ENCODE measurements at places on chromosomes 11 and 22.

GRCh38 chr11:33553486-33553885, 147.1 kb downstream of the C11orf91 start:
- no peak for DNase-seq

DNA sequence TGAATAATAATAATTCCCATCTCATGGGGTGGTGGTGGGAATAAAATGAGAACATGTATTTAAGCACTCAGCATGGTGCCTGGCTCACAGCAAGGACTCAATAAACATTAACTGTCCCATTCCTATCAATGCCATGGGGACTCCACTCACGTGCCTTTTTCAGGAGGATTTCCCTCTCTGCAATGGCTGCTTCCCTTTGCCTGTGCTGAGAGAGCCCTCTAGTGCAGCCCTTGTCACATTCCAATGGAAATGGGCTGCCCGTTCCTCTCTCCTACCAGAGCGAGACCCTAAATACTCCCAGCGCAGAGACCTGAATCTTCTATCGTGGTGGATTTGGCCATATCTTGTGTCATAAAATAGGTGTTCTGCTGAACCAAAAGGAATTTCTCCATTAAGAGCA, 621.5 kb upstream of the B3GAT1 start:
- no peak for DNase-seq

DNA sequence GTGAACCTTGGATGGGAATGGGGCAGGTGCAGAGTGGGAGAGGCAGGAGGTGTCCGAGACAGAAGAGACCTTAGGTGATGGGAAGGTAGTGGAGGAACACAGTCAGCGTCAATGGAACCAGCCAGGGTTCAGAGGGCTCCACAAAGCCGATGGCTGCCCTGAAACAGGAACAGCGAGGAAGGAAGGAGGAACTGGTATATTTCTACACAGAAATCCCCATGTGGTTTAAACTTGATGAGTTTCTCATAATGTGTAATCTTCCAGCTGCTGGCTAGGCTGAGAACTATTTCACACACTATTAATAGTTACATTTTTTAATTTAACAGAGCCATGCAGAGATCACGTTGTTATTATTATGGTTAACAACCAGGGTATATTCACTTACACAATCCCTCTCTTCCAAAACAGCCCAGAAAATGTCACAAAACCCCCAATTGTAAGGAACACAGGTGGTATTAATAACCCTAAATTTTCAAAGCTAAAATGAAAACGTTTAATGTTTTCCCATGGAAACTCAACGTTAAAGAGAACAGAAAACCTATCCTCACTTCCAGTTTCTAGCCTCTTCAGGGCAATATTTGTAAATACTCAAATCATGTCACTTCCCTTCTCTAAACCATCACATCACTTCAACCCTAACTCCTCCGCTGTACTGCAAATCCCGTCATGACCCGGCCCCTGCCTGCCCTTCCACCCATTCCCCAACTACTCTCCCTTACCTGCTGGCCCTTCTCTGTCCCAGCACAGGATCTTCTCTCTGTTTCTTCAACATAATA, 74.5 kb upstream of the ARFGAP3 start:
- no peak for DNase-seq

- DNase-seq: no peak
These were observed 125.0 kb downstream of the KCNQ1OT1 start for GRCh38 chr11:2574553-2575535.

GRCh38 chr22:23392420-23393121, 187.5 kb downstream of the IGLL1 start:
- DNase-seq: no peak

DNA sequence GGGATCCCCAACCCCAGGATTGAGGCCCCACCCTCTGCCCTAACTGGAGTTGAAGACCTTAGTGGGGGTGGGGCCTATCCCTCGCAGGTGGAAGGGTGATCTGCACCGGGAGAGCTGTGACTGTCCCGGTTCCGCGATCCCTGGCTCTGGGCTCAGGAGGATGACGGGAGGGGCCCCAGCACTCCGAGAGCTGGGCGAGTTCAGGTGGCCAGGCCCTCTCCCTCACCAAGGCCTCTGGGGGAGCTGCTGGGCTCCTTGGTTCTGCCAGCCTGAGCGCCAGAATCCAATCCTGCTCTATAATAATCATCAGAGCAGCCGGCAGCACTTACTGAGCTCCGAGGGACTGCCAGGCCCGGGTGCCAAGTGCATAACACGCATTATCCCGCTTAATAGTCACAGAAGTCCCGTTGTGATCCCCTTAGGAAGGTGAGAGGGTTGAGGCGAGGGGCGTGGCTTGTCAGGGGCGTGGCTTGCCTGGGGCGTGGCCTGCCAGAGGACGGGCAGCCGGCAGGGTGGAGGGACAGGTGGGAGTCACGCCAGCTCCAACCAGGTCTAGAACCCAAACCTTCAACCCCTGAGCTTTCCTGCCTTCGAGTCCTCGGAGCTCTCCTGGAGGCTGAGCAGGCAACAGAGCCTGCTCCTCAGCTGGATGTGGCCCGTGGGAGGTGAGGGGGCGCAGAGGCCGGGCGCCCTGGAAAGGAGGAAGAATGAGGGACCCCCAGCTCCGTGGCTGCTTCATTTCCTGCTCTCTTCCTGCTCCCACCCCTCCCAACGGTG, 7.3 kb upstream of the SYT7 start:
- DNase-seq: peak; percentile 37

DNA sequence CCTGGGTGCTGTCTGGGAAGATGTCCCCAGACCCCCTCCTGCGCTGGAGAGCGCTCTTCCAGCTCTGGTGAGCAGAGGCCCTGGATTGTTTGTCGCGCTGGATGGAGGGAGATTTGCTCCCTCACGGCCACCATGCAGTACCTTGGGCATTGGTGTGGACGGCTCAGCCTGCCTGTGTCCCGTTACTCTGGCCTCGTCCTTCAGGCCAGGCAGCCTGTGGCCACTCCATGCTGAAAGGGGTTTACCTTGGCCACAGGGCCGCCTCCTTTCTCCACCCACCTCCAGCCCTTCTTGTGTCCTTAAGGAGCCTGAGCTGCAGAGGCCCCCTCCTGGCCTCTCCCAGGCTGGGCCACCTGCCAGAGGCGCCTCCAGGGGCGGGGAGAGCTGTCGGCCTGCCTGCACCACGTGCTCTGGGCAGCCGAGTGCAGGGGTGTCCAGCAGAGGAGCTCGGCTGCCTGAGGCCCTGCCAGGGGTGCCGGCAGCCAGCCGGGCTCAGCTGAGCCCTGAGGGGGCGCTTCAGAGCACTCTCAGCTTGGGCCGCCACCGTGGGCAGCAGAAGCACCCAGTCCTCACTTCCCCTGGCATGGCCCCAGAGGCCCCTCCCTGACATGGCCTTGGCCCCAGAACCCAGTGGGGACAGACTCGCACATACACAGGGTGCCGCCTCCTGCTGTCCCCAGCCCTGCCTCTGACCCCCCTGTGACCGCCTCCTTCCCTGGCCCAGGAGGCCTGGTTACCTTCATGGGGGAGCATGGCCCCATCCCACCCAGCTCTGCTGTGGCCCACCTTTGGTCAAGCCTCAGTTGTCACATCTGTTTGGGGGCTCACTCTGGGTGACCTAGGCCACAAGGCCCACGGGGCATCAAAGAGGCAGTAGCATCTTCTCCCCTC, 3.4 kb downstream of the CCND1 start:
- DNase-seq: no peak

- no peak for DNase-seq
These were observed 16.8 kb downstream of the PPIL2 start for GRCh38 chr22:21682385-21683175.

GRCh38 chr22:17871726-17872458, 97.6 kb upstream of the BID start:
- no peak for DNase-seq

DNA sequence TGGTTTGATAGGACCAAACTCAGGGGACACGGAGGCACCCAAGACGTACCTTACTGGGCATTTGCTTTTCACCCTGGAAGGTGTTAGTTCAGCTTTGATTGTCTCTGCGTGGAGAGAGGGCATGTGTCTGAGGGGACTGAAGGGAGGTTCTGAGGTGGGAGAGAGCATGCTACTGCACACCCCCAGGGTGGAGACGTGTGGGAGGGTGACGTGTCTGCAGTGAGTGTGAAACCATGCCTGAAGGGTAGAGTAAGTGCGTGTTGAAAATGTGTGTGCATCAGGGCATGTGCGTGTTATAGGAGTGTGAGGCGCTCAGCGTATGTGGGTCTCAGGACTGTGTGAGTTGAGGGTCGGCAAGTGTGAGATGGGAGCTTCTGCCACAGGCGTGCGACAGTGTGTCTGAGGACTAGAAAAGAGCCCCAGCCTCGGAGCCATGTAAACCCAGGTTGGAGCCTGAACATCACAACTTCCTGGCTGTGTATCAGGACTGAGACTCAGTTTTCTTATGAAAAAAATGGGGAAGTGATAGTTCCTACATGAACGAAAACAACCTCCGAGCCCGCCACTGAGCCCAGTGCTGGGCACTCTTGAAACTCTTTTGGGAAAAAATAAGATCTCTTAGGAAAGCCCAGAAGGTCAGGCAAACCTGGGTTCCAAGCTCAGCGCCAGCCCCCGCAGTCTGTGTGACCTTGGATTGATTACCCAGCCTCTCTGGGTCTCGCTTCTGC, 11.8 kb upstream of the KCNJ11 start:
- no peak for DNase-seq

GRCh38 chr11:10866893-10867331, 9.1 kb upstream of the ZBED5 start:
- DNase-seq: no peak

- DNase-seq: no peak
These were observed 79.1 kb downstream of the MSANTD4 start for GRCh38 chr11:105942921-105943320.

DNA sequence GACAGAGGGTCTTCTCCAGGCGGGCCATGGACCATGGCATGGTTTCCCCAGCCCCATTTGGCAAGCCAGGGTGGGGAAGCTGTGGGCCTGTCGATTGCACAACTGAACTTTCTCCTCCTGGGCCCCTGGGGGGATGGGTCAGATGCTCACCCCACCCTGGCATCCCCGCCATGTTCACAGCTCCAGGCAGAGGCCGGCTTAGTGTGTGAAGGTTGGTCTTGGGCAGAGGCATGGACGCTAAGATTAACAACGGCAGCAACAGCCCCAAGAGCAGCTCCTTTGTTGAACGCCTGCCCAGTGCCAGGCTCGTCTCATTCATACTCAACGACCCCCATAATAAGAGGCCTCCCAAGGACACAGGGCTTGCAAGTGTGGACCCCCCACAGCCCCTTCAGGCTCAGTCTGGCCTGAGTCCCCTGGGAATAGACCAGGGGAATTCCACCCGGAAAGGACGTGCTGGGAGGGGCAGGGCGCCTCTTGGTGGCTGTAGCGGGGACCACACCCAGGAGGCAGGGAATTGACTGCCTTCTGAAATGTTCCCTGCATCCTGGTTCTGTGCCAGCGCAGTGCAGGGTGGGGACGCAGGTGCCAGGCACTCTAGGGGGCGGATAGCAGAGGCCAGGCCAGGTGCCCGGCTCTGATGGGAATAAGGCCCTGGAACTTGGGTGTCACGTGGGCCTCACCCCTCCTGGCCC, 8.3 kb downstream of the TSPO start:
- no peak for DNase-seq

DNA sequence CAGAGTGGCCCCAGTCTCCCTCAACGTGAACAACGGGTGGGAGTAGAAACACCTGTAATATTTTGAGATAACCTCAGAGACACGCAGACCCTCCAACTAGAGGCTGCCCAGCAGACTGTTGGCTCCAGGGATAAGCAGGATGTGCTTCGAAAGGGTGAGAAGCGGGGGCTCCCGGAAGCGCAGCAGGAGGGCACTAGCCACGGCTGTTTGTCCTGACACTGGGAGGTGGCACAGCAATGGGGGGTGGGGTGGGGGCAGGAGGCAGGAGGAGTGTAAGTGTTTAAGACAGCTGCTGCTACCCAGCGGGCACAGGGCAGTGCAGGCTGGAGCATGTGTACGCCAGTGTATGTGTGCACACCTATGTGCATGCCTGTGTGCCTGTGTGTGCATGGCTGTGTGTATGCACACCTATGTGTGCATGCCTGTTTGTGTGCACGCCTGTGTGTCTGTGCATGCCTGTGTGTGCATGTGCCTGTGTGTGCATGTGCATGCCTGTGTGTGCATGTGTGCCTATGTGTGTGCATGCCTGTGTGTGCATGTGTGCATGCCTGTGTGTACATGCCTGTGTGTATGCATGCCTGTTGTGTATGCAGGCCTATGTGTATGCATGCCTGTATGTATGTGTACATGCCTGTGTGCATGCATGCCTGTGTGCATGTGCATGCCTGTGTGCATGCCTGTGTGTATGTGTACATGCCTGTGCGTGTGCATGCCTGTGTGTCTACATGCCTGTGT, 154.7 kb downstream of the SHANK2 start:
- DNase-seq: no peak

DNA sequence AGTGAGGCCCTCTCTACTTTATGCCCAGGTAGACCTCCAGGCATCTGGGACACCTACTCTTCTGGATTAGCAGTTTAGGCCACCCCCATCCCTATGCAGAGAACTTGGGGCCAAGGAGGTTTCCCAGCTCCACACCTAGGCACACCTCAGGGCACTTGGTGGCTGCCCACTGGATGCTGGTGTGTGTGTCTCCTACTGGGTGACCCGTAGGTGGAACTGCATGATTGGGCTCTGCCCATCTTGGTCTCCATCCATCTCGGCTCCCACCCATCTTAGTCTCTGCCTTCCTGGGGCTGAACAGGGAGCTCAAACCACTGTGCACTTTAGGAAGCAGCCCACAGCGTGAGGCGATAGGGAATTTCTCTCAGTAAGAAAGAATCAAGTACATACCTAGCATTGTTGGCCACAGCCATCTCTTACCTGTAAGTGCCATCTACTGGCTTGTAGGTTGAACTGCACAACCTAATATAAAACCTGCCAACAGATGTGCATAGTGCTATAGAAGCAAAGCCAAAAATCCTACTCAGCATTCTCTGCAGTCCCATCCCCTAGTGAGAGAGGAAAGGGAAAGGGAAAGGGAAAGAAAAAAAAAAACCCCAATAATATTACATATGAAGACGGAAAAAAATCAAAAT, 61.6 kb upstream of the PTPN5 start:
- DNase-seq: no peak

- DNase-seq: no peak
These were observed 1.9 kb downstream of the CSNK2A3 start for GRCh38 chr11:11351042-11351586.

DNA sequence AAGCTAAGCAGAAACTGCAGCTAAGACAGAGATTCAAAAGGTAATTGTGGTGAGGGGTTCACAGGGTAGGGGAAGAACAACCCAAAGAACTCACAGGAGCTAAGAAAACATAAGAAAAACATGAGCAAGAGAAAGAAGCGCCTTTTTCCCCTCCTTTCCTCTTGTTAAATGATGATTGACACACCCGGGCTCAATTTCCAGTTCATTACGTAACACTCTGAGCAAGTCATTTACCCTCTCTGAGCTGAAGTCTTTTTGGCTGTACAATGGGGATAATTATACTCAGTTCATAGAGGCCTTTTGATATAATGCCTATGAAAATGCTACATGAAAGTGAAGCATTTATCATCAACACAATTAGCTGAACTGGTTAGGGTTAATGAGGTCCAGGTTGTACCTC, 17.2 kb downstream of the LRP4 start:
- DNase-seq: no peak

DNA sequence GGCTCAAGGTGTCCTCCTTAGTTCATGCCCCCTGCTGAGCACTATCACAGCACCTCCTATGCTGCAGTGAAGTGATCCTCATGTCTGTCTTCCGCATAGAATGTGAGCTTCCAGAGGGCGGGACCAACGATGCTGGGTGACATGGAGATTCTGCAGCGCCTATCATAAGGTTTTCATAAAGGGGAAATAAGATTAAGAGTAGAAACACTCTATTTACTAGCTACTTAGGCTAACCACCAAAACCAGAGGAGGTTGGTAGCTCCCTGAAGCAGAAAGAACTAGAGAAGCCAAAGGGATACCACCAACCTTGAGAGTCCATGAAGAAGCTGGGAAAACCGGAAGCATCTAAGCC, 39.3 kb upstream of the POU2AF1 start:
- DNase-seq: no peak
